ENCODE measurements at places on chromosomes 11 and 22. TPM values are rescaled to one million over a fixed set of nuclear protein-coding genes. Genes with fewer than 3 reads are reported as not detected.

DNA sequence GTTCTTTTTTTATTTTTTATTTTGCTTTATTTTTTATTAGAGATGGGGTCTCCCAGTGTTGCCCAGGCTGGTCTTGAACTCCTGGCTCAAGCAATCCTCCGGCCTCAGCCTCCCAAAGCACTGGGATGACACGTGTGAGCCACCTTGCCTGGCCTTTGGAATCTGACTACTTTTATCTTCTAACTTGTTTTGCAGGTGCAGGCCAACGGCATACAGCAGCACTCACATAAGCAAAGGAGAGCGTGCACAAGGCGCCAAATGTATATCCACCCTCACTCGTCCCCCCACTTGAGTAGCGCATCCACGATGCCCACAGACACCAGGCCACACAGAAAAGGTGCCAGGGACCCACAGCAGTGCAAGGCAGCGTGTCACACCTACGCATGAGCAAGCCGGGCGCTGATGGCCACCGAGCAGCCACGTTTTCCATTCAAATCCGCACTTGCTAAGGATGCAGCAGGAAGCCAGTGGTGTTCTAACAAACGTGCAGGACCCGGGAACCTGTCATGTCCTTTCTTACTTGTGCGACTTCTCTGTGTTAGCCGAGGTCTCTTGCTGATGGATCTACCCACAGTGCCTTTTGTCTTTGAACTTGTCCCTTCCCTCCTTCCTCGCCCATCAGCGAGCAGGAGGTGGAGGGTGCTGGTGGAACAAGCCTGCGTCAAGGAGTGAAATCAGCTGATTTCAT, 5.9 kb downstream of the ASCL2 start:
- peaks cover 25% of the 10 kb centered on the region for H3K4me1 ChIP-seq
- no peak for DNase-seq
- H3K27ac ChIP-seq: no peak overlapping the region
- H3K36me3 ChIP-seq: no peaks in the 10 kb centered on the region

- H3K4me3 ChIP-seq: no peak overlapping the region
- no peaks in the 10 kb centered on the region for H3K36me3 ChIP-seq
- H3K27ac ChIP-seq: peak overlapping the region; percentile 84
- no peaks in the 10 kb centered on the region for H3K27me3 ChIP-seq
- DNase-seq: no peak
Measured at GRCh38 chr22:35892192-35892591, 136.4 kb downstream of the RBFOX2 start.

The APOC3 gene
- polyA plus RNA-seq: not detected

DNA sequence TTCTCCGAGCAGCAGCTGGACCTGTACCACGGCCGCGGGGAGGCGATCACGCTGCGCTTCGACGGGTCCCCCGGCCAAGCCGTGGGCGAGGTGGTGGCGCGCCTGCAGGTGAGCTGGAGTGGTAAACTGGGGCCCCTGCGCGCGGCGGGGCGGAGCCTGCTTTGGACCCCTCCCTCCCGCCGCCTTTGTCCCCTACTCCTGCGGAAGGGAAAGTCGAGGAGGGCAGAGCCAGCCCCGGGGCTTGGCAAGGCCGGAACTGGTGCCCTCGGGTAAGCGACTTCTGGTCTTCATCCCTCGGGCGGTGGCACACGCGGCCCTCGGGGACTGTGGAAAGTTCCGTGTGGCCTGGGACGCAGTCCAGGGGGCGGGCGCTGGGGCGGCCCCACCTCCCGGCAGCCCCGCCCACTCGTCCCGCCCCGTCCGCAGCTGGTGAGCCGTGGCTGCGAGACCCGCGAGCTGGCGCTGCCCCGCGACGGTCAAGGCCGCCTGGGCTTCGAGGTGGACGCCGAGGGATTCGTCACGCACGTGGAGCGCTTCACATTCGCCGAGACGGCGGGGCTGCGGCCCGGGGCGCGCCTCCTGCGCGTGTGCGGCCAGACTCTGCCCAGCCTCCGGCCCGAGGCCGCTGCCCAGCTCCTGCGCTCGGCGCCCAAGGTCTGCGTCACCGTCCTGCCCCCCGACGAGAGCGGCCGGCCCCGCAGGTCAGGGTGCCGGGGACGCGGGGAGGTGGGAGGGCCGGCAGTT, 9.2 kb downstream of the SIPA1 start:
- peaks cover 62% of the 10 kb centered on the region for H3K4me1 ChIP-seq
- DNase-seq: peak; percentile 78
- H3K27ac ChIP-seq: peak overlapping the region; percentile 65
- H3K27me3 ChIP-seq: no peaks in the 10 kb centered on the region
- peaks cover 84% of the 10 kb centered on the region for H3K36me3 ChIP-seq

GRCh38 chr22:44599084-44599483, 101.1 kb upstream of the RTL6 start:
- no peaks in the 10 kb centered on the region for H3K36me3 ChIP-seq
- H3K27ac ChIP-seq: no peak overlapping the region
- no peaks in the 10 kb centered on the region for H3K4me1 ChIP-seq
- H3K4me3 ChIP-seq: no peak overlapping the region
- DNase-seq: no peak

DNA sequence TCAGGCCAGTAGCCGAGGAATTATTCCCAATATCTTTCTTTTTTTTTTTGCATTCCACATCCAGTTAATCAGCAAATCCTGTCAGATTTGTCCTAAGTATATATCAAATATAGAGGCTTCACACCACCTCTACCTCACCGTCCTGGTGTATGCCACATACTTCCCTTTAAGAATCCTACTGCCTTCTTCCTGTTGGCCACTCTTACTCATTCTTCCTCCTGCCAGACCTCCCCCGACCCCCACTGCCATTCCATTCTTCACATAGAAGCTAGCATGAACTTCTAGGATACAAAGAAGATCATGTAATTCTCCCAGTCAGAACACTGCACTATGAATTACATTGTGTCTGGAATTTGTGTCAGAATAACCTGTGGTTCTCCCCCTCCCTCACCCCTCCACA, 89.5 kb downstream of the TRIM44 start:
- no peaks in the 10 kb centered on the region for H3K36me3 ChIP-seq
- no peak overlapping the region for H3K4me3 ChIP-seq
- no peak for DNase-seq
- no peaks in the 10 kb centered on the region for H3K4me1 ChIP-seq

DNA sequence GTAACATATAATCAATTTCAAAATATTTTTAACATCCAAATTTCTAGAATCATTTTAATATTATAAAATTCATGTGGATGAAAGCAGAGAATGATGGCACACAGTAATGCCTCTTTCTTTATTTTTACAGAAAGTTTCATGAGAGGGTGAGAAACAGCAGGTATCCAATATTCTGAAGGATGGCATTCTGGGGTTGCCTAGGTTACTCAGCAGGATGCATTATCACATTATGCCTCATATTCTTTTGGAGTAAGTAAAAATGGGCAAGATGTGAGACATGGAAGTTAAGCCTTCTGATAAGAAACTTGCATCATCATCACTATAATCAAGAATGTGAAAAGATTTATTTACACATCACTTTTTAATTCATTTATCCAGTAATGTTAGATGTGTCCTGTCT, 148.7 kb upstream of the PGR start:
- no peak overlapping the region for H3K27ac ChIP-seq
- H3K4me3 ChIP-seq: no peak overlapping the region
- H3K36me3 ChIP-seq: no peaks in the 10 kb centered on the region

GRCh38 chr11:61069427-61069826, 32.9 kb upstream of the CD5 start:
- no peak overlapping the region for H3K27ac ChIP-seq
- H3K36me3 ChIP-seq: no peaks in the 10 kb centered on the region
- H3K4me3 ChIP-seq: no peak overlapping the region
- H3K27me3 ChIP-seq: no peaks in the 10 kb centered on the region

The WNT11 gene
- 0.12 TPM for polyA plus RNA-seq

DNA sequence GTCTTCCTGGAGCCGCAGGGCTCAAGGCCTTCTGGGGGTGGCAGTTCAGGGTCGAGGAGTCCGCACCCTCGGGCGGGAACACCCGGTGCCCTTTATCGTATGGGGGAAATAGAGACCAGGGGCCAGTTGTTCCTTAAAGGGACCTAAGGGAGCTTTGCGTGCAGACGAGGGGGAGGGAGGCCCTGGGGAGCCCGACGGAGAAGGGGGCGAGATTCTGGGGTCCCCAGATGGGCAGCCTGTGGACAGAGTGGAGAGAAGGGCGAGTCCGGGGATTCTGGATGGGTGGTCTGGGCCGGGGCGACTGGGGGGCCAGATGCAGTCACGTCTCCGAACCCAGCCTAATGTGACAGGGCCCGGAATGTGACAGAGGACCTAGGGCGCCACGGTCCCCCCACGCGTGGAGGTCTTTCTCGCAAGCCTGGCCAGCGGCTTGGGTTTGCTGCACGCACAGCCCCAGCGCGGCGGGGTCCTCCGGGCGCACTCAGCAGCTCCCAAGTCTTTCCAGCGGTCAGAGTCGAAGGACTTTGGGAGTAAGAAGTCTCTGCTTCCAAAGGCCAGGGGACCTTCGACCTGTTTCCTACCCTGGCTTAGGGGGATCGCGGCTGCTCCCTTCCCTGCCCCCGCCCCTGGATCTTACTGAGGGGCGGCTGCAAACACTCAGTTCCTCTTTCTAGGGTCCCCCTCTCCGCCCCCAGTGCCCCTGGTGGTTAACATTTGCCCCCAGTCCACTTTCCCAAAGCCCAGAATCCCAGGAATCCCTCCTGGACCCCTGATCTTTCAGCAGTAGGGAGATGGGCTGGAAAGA, 547 bp downstream of the TUBA8 start:
- H3K4me1 ChIP-seq: peaks cover 32% of the 10 kb centered on the region
- H3K27me3 ChIP-seq: peaks cover 20% of the 10 kb centered on the region
- H3K27ac ChIP-seq: peak overlapping the region; percentile 22
- no peak for DNase-seq
- no peaks in the 10 kb centered on the region for H3K36me3 ChIP-seq

Measured in stomach (tissue), 19 donors.